ENCODE measurements at places on chromosomes 12 and 14.

DNA sequence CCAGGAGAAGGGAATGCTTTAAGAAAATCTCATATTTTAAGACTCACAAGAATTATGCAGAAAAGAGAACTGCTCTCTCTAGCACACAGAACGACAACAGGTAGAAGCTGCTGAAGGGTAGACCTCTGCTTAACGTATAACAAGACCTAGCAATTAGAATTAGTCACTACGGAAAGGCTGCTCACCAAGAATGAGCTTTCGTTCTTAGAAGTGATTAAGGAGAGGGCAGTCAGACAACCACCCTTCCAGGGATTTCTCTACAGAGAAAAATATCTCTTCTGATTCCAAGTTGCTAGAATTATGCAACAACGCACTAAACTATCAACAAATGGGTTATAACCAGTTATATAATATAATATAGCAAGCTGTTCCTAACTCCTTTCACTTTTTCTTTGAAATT is 18.6 kb downstream of the LRIG3 start:
- no peak for DNase-seq

- no peak for DNase-seq
These were observed 14.0 kb downstream of the XPOT start for GRCh38 chr12:64418209-64418608.

DNA sequence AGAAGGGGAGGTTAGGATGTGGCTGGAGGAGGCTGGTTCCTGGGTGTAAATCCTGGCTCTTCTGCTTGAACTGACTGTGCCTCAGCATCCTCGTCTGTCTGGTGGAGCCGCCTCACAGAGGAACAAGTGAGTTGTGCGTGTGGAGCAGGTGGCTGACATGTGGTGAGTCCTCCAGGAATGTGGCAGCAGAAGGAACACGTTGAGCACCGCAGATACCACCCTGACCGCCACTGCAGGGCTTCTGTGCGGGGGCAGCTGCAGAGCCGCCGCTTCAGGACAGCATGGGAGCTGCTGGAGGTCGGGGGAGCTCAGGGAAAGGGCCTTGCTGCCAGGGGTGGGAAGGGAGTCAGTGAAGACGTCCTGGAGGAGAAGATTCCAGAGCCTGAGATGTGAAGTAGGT is 48.9 kb downstream of the TRAF3 start:
- no peak for DNase-seq

- DNase-seq, result no peak
These were observed 56.4 kb downstream of the IFT81 start for GRCh38 chr12:110180591-110181005.

Data from activated CD4-positive, alpha-beta T cell treated with anti-CD3 and anti-CD28 coated beads, Interleukin-2, amount 10 ng/mL, durations not matched to agents 7 days and 5 days (primary cell).